ENCODE measurements at places on chromosomes 2 and 18.

GRCh38 chr2:23124214-23124750 lies 260.7 kb upstream of the KLHL29 start:
- no peak for DNase-seq

GRCh38 chr2:200330351-200331060 lies 24.0 kb downstream of the SPATS2L start:
- no peak for DNase-seq

DNA sequence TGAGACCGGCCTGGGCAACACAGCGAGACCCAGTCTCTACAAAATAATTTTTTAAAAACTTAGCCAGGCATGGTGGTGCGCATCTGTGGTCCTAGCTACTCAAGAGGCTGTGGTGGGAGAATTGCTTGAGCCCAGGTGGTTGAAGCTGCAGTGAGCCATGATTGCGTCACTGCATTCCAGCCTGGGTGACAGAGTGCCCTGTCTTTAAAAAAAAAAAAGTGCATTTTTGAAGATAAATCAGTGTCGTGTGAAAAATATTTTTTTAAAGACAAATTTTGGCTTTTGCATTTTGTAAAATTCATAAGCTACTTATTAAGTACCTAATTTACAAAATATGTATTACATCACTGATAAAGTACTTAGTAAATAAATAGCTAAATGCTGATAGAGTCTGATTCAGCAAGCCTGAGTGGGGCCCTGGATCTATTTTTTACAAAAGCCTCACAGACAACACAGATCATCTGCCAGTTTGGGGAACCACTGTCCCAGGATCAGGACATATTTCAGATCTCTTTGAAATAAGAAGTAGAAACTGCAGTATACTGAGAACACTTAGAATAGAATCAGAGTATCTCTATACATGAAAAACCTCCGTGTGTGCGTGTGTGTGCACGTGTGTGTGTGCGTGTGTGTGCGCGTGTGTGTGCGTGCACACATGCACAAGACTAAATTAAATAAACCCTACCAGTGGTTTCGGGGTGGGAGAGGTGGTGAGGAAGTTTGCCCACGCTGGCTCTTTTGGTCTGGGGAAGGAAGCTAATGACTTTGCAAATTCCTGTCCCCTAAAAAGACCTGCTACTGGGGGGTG lies 61.6 kb downstream of the AAK1 start:
- peak; percentile 81 for DNase-seq

DNA sequence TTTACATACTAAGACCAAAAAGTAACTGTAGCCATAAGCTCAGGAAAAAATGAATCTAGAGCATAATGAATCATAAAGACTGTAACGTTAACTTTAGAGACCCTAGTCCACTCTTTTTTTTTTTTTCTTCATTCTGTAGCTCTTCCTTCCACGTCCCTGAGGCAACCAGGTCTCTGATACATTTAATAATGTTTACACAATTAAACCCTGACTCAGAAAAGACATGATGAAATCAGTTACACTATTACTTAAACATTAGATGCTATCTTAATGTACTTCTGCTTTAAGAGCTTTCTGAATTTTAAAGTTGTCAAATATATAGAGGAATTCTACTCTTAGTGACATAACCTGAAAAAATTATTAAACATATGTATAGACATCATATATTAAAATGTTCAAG lies 1121.5 kb upstream of the DDX18 start:
- no peak for DNase-seq

GRCh38 chr2:241656190-241656741 lies 18.8 kb downstream of the ATG4B start:
- DNase-seq = no peak

DNA sequence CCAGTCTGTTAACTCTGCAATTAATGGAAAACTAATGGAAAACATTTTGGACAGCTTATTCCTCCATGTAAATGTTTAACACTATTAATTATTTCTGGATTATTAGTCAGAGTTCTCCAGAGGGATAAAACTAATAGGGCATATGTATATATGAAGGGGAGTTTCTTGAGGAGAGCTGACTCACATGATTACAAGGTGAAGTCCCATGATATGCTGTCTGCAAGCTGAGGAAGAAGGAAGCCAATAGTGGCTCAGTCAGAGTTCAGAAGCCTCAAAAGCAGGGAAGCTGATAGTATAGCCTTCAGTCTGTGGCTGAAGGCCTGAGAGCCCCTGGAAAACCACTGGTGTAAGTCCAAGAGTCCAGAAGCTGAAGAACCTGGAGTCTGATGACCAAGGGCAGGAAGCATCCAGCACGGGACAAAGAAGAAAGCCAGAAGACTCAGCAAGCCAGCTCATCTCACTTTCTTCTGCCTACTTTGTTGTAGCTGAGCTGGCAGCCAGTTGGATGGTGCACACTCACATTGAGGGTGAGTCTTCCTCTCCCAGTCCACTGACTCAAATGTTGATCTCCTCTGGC lies 136.0 kb downstream of the PTH2R start:
- DNase-seq = no peak

DNA sequence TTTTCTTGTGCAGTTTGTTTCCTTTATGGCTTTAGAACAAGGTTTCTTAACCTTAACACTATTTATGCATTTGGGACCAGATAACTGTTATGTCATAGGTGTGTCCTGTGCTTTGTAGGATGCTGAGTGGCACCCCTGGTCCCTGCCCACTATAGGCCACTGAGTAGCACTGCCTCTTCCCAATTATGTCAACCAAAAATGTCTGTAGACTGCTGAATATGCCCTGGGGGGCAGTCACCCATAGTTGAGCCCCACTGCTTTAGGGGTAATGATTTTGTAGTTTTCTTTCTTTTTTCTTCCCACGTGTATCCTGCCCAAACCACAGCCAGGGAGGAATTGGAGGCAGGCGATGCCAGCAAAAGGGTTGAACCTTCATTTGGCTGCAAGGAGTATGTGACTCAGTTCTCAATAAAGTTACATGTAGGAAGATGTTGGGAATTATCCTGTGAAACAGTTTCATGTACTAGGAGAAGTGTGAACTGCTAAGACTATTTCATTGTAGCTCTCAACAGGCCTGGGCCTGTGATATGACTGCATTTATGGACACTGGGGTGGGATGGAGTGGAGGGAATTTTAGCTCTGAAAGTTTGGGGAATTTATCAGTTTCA lies 65.7 kb downstream of the FMNL2 start:
- no peak for DNase-seq

DNA sequence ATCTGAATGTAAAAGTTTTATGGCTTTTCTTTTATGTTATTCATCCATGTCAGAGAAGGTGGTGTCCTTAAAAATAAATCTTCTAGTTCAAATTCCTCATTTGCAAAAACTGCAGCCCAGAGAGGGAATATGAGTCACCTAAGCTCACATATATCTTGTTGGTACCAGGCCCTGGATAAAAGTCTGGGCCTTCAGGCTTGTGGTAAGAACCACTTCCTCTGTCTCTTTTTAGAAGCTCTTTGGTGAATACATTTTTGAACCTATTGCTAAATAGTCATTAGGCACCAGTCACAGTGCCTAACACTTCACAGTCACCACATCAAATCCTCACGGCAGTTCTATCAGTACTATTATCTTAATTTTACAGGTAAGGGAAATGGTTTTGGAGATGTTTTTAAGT lies 199.2 kb downstream of the KCNS3 start:
- peak; percentile 38 for DNase-seq

DNA sequence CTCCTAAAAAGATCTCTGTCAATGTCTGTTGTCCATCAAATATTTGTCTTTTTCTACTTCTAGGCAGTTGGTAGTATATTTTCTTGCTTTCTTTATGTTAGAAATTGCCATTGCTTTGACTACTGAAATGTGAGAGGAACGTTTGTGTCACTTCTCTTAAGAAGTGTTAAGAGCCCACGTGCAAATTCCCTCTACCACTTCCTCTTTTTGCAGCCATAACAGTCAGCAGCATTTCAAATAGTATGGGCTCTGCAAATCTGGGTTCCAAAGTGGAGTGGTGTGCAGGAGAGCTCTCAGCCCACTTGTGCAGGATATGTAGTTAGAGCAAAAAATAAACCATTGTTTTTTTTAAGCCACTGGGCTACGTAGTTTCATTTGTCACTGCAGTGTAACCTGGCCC lies 314.0 kb downstream of the MEIS1 start:
- no peak for DNase-seq

GRCh38 chr2:7292154-7292691 lies 375.0 kb downstream of the RNF144A start:
- DNase-seq = no peak

- peak; percentile 65 for DNase-seq
Observed at GRCh38 chr2:45851576-45852304, 200.3 kb downstream of the PRKCE start.

DNA sequence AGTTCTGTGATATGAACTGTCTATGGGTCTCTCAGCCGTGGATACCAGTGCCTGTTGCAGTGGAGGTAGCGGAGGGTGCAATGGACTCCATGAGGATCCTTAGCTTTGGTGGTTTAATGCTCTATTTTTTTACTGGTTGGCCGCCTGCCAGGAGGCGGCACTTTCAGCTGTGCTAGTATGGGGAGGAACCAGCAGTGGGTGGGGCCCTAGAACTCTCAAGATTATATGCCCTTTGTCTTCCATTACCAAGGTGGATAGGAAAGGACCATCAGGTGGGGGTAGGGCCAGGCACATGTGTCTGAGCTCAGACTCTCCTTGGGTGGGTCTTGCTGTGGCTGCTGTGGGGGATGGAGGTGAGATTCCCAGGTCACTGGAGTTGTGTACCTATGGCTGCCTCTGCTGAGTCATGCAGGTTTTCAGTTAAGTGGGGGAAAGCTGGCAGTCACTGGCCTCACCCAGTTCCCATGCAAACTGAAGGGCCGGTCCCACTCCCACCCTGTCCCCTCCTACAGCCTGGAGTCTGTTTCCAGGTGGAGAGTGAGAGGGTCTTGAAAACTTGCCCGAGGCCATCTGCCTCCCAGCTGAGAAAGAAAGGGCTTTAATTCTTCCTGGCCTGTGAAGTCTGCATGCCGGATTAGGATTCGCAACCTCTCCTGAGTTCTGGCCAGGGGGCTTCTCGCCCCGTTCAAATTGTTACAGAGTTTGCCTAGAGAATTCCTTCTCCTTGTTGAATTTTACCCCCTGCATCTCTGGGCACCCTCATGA lies 14.5 kb downstream of the KCNS3 start:
- DNase-seq = no peak

DNA sequence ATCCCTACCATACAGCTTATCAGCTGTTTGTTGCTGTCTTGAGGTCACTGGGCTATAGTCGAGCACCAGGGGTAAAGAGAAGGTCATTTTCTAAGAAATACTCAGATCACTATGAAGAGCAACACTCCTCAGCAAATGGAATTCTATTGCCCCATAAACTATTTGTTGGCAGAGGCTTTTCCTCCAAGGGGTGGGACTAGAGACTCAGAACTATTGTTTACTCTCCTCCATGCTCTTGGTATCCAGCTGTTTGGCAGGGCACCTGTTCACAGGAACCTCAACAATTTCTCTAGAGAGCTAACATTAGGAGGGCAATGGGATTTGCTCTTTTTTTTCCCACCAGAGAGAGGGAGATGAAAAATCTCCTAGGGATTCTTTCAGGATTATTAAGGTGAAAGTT lies 249.1 kb upstream of the SPRED2 start:
- no peak for DNase-seq

- no peak for DNase-seq
Observed at GRCh38 chr18:37460604-37461003, 105.0 kb downstream of the CELF4 start.

DNA sequence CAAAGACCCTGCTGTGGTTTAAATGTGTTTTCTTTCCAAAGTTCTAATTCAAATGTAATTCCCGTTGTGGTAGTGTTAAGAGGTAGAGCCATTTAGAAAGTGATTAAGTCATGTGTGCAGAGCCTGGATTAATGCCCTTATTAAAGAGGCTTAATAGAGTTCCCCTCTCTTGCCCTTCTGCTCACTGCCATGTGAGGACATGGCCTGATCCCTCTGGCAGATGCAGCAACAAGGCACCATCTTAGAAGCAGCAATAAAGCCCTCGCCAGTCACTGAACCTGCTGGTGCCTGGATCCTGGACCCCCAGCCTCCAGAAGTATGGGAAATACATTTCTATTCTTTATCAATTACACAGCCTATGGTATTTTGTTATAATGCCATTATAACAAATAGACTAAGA lies 485.2 kb downstream of the DCDC2C start:
- no peak for DNase-seq

- DNase-seq = peak; percentile 73
Observed at GRCh38 chr2:43024515-43025011, 201.8 kb downstream of the ZFP36L2 start.

GRCh38 chr18:10564975-10565773 lies 39.3 kb downstream of the NAPG start:
- no peak for DNase-seq

- DNase-seq = peak; percentile 45
Observed at GRCh38 chr2:63654959-63655358, 66.2 kb downstream of the MDH1 start.

DNA sequence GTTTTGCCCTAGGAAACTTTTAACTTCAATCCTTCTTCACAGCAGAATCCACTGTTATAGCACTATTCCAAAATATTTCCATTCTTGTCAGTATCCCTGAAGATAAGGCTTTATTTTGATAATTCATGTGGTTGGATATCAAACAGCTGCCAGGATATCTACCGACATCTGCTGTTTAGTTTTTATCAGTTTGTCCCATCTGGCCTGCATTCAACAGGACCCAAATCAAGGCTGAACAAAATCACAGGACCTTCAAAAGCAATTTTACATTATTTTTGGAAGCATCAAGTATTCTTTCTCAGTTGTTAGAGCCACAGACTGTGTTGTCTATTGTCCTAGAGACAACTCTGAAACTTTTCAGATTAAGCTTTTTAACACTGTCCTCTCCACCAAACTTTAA lies 429.0 kb upstream of the PIK3C3 start:
- no peak for DNase-seq

DNA sequence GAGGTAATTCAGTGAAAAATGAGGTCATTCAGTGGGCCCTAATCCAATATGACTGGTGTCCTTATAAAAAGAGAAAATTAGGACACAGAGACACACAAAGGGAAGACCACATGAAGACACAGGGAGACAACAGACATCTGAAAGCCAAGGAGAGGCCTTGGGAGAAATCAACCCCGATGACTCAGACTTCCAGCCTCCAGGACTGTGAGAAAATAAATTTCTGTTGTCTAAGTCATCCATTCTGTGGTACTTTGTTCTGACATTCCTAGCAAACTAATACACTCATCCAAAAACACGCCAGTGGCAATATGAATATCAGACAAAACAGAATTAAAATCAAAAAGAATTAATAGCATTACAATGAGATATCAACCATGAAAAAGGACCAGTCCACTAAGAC lies 303.7 kb downstream of the SS18 start:
- DNase-seq = peak; percentile 82

GRCh38 chr2:68110102-68110501 lies 47.3 kb upstream of the C1D start:
- DNase-seq = no peak
